PC-3 (cell line): ENCODE measurements at places on chromosomes 4 and X.

DNA sequence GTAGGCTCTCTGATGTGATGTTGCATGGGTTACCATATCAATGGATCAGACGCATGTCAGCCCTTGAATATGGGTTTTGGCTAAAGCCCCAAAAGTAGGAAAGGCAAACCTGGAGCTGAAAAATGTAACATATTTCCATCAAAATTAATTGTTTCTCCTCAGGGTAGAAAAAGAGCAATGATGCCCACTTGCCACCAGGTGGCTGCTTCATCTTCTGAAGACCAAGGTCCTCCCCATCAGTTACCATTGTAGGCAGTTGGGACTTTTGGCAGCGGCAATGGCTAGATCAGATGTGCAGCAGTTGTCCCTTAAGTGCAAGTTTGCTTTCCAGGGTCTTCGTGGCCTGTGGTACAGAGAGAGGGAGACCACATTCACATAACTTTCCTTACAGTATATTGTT lies 118.2 kb downstream of the NAF1 start:
- DNase-seq, result peak; percentile 51

GRCh38 chr4:187236209-187236890 lies 512.7 kb upstream of the FAT1 start:
- peak; percentile 71 for DNase-seq

GRCh38 chr4:142846108-142846728 lies at the start of gene INPP4B:
INPP4B (minus strand) TSS chr4:142846301.
- DNase-seq, result peak; percentile 70

- DNase-seq, result no peak
Observed at GRCh38 chr4:39873823-39874222, 103.9 kb downstream of the PDS5A start.

GRCh38 chrX:48917139-48918001 lies 1.5 kb downstream of the PIM2 start:
- DNase-seq, result peak; percentile 93

- no peak for DNase-seq
Observed at GRCh38 chr4:26912069-26912468, 51.4 kb downstream of the STIM2 start.

DNA sequence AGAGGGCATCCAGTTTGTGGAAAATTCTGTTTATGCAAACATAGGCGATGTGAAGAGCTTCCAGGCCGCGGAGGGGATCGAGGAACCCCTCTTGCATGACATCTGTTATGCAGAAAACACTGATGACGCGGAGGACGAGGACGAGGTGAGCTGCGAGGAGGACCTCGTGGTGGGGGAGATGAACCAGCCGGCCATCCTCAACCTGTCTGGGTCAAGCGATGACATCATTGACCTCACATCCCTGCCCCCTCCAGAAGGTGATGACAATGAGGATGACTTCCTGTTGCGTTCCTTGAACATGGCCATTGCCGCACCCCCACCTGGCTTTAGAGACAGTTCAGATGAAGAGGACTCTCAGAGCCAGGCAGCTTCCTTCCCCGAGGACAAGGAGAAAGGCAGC lies 74.6 kb upstream of the PRPS2 start:
- DNase-seq, result no peak

- no peak for DNase-seq
Observed at GRCh38 chr4:163833669-163834068, 339.2 kb downstream of the TMA16 start.

DNA sequence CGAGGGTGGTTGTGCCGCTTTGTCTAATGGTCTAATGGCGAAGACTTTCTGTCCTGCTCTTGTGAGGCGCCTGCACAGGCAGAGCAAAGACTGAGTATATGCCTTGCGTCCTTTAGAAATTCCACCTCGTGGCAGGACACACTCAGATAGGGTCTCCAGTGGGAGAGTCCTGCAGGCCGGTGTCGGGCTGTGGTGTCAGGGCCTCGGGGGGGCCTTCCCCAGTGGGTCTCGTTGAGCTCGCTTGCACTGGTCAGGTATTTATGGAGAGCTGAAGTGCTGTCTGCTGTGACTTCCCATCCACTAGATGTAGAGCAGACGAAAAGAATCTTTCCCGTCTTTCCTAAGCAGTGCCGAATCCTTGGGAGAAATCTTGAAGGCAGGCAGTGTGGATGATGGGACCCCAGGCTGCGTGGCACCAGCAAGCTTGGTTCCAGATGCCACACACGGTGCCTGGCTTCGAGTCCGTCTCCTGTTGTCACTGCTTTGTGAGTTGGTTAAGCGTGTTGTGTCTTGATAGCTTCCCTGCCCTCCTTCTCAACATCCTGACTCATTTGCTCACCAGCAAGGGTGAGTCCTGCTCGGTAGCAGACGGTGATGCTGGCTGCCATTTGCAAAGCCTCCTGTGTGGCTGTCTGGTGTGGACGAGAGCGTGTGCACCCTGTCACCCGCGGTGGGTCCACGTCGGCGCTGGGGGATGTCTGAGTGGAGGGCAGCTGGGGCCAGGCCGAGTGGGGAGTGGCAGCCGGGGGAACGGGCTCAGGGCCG lies 20.5 kb downstream of the MAEA start:
- no peak for DNase-seq
